ENCODE measurements at places on chromosomes 2 and 18.

GRCh38 chr2:237327175-237327950, 86.6 kb downstream of the COL6A3 start:
- no peaks in the 10 kb centered on the region for H3K36me3 ChIP-seq
- no peaks in the 10 kb centered on the region for H3K27me3 ChIP-seq
- no peak for DNase-seq
- peaks cover 2% of the 10 kb centered on the region for H3K4me1 ChIP-seq
- no peak overlapping the region for H3K27ac ChIP-seq

DNA sequence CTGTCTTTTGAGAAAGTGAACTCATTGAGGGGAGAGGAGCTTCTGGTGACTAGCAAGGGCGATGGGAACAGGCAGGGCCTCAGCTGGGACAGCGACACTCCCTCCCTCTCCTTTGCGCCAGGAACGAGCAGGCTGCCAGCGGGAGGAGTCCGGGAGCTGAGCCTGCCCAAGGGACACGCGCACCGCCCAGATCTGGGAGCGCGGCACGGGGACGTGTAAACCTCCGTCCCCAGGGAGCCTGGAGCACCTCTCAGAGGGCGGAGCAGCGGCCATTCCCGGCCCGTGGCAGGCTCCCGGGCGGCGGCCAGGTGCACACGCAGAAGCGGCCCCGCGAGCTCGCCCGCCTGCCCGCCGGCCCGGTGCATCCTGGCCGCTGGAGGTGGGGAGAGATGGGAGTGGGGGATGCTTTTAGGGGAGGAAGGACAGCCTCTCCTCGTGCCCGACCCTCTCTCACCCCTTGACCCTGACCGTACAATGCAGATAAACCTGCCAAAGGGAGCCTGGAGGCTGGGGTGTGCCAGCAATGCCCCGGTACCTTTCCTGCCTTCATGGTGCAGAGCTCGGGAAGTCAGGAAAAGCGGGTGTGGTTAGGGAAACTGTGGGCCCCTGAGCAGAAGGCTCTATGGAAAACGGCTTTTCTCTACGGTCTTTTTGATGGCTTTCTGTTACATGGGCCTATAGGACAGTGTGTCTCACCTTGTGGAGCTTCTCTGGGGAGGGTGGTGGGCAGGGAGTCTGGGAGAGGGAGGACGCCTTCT, 2.2 kb downstream of the AQP4 start:
- H3K36me3 ChIP-seq, result no peaks in the 10 kb centered on the region
- peaks cover 19% of the 10 kb centered on the region for H3K27me3 ChIP-seq
- no peak overlapping the region for H3K4me3 ChIP-seq
- no peak for DNase-seq

DNA sequence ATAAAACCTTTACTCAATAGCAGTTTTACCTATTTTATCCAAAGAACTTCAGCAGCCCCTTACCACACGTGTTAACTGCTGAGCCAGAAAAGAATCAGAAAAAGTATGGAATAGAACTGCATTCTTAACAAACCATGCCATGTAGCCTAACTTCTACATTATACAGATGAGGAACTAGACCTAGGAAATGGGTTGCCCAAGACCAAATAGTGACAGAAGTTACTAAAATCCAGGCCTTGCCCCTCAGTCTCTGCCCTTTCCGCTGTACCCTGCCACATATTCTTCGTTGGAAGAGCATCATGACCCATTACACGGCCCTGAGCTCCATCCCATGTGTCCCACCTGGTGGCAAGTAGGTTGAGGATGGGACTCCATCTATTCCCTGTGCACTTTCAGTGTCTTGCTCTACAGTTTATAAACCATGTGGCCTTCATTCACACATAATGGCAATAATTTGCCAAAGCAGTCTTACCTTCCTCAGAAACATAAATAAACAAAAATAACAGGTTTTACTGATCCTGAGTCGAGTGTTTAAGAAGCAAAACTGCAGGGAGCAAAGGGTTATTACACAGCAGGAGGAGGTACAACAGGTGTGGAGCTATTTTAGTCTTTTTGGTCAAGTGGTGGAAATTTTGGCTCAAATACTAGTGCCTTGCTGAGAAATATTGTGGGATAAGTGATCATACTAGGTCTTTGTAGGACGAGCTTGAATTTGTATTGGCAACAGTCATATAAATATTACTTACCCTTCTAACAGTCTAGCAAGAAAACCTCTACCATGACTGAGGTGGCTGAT, 46.5 kb downstream of the HNRNPLL start:
- H3K36me3 ChIP-seq, result no peaks in the 10 kb centered on the region
- peak overlapping the region; percentile 45 for H3K27ac ChIP-seq
- H3K4me3 ChIP-seq, result no peak overlapping the region
- H3K4me1 ChIP-seq, result peaks cover 18% of the 10 kb centered on the region
- DNase-seq, result no peak

DNA sequence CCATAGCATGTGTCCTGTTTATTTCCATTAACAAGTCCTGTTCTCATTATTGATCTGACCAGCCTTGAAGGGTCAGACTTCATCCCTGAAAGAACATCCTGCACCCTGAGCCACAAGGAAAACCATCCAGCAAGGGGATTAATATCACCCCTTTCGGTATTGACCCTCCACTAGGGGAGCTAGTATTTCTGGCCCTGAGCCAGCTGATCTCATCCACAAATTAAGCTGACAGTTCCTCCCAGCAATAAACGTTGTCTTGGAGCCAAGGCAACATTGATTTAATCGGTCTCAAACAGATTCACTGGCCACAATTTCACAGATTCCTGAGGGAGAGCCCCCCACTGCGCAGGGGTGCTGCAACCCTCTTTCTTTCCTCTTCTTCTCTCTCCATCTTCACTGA, 353.1 kb upstream of the FANCL start:
- no peaks in the 10 kb centered on the region for H3K36me3 ChIP-seq
- peaks cover 6% of the 10 kb centered on the region for H3K27me3 ChIP-seq
- H3K27ac ChIP-seq, result no peak overlapping the region
- DNase-seq, result no peak

GRCh38 chr2:79434362-79434761, 78.5 kb upstream of the CTNNA2 start:
- H3K4me3 ChIP-seq, result no peak overlapping the region
- H3K36me3 ChIP-seq, result no peaks in the 10 kb centered on the region
- H3K4me1 ChIP-seq, result no peaks in the 10 kb centered on the region
- no peak for DNase-seq
- no peaks in the 10 kb centered on the region for H3K27me3 ChIP-seq
- H3K27ac ChIP-seq, result no peak overlapping the region

DNA sequence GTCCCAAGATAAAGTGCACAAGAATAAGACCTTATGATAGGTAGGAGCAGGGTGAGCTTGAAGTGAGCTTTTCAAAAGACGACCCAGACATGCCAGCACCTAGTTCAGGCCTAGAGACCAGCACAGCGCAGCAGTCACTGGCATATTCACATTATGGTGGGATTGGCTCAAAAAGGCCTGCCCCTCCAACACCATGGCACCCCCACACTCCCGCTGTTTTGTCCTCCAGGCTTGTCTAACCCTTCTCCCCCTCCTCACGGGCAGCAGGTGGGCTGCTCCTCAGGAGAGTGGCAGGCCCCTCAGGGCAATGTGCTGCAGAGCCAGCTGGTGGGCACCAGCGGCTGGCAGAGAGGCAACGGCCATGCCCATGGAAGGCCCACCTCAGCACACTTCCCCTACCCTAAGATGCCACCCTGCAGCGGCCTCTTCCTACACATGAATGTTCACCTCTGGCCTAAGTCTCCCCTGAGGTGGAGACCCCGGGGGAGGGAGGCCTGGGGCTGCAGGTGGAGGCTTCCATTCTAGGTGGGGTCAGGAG, 25.6 kb downstream of the EMX1 start:
- peaks cover 6% of the 10 kb centered on the region for H3K4me1 ChIP-seq
- peaks cover 1% of the 10 kb centered on the region for H3K36me3 ChIP-seq
- no peak overlapping the region for H3K4me3 ChIP-seq
- H3K27ac ChIP-seq, result no peak overlapping the region
- DNase-seq, result no peak

GRCh38 chr2:55049043-55049820, 1.0 kb downstream of the RTN4 start:
- peaks cover 51% of the 10 kb centered on the region for H3K4me1 ChIP-seq
- peak overlapping the region; percentile 97 for H3K27ac ChIP-seq
- no peaks in the 10 kb centered on the region for H3K27me3 ChIP-seq
- peak; percentile 39 for DNase-seq
- H3K36me3 ChIP-seq, result peaks cover 5% of the 10 kb centered on the region

DNA sequence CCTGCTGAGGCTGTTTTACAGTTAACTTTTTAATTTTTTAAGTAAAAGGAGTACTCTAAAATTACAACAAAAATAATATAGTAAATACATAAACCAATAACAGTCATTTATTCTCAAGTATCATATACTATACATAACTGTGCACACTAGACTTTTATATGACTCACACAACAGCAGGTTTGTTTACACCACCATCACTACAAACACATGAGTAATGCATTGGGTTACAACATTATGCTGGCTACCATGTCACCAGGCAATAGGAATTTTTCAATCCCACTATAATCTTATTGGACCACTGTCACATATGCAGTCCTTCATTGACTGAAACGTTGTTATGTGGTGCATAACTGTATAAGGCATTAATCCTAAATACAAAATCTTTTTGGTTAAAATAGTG, 42.5 kb downstream of the RASGRP3 start:
- no peak for DNase-seq
- no peaks in the 10 kb centered on the region for H3K27me3 ChIP-seq
- H3K27ac ChIP-seq, result no peak overlapping the region
- no peaks in the 10 kb centered on the region for H3K4me1 ChIP-seq
- H3K36me3 ChIP-seq, result peaks cover 5% of the 10 kb centered on the region

- no peaks in the 10 kb centered on the region for H3K27me3 ChIP-seq
- DNase-seq, result no peak
- H3K27ac ChIP-seq, result no peak overlapping the region
- H3K4me1 ChIP-seq, result peaks cover 17% of the 10 kb centered on the region
These were observed 275.2 kb downstream of the DSEL start for GRCh38 chr18:67241299-67241698.

DNA sequence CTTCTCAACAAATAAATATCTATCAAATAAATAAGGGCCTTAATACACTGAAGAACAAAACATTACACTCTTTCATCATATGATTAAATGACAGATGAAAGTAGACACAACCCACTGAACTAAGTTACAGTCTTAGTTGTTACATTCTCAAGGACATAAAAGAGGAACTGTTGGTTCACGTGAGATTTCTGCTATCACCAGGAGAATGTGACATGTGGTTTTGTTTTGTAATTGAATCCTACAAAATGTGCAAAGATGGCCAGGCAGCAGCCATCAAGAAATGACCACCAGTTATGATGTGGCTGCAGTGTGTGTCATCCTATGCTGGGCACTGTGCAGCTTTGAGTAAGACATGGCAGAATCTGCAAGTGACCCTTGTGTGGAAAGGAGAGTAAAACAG, 310.6 kb upstream of the PIK3C3 start:
- DNase-seq, result no peak
- no peaks in the 10 kb centered on the region for H3K4me1 ChIP-seq
- H3K4me3 ChIP-seq, result no peak overlapping the region
- no peaks in the 10 kb centered on the region for H3K36me3 ChIP-seq
- H3K27me3 ChIP-seq, result no peaks in the 10 kb centered on the region
- no peak overlapping the region for H3K27ac ChIP-seq

DNA sequence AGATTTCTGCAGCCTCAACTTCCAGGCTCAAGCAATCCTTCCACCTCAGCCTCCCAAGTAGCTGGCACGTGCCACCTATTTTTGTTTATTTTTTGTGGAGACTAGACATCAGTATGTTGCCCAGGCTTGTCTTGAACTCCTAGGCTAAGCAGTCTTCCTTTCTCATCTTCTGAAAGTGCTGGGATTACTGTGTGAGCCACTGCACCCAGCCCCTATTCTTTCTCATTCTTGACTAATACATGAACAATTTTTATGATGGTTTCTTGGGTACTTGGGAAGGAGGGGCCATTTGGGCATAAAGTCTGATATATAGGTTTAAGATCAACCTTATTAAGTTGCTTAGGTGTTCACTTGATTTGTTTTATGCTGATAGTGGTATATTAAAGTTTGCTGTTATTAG, 26.2 kb downstream of the EPC2 start:
- H3K4me1 ChIP-seq, result peaks cover 63% of the 10 kb centered on the region
- no peaks in the 10 kb centered on the region for H3K27me3 ChIP-seq
- no peak for DNase-seq
- peak overlapping the region; percentile 37 for H3K27ac ChIP-seq

DNA sequence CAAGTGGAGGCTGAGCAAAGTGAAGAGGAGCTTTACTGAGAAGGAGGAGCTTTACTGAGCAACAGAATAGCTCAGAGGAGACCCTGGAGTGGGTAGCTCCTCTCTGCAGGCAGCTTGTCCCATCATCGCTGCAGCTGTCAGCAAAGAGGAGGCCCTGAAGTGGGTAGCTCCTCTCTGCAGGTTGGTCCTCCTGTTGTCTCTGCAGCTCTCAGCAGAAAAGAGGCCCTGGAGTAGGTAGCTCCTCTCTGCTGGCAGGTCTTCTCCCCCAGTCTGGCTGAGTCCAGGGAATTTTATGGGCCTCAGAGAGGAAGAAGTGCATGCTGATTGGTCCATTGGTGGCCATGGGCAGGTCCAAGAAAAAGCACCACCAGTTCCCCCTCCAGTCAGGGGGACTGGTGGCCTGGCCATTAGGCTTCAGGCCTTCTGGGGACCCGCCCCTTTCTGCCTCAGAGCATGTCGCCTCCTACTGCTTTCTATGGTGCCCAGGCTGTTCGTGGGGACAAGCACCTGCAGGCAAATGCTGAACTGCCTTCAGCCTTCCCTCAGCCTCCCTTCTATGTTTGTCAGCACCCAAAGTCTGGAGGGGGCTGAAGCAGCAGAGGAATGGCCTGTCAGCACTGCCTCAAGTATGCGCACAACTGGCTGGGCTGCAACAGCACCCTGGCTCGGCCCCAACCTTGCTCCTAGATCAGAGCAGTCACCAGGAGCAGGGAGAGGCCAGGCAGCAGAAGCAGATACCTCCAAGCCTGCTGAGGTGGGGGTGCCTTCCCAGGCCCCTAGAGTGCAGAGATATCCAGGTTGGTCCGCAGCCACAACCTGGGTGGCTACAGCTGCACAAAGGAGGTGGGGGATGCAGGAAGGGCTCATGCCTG, 5.9 kb downstream of the ZSCAN30 start:
- no peak for DNase-seq
- H3K36me3 ChIP-seq, result peaks cover 3% of the 10 kb centered on the region
- no peak overlapping the region for H3K27ac ChIP-seq
- H3K4me3 ChIP-seq, result no peak overlapping the region
- peaks cover under 1% of the 10 kb centered on the region for H3K4me1 ChIP-seq
- H3K27me3 ChIP-seq, result no peaks in the 10 kb centered on the region

Measured in T-helper 17 cell (primary cell).